GM12878 (cell line): ENCODE measurements at places on chromosomes 4 and X.

GRCh38 chr4:23697722-23698121, 192.1 kb downstream of the PPARGC1A start:
- no peak for DNase-seq

DNA sequence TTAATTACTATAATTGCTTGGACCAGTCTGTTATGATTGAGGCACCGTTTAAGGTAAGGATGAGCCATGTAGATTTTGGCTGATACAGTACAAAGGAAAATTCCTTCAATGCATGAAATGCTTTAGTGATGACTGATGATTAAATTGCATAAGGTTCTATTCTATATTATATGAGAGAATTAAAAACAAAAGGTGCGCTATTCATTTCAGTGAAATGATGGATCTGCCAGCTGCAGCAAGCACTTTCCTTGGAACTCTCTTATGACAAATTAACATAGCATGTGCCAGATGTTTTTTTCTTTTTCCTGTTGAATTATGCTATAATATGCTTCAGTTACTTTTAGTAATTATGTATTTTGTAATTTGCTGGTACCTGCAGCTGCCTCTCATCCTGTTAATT, 98.5 kb downstream of the JADE1 start:
- DNase-seq, result no peak

GRCh38 chr4:144342949-144343760, 202.6 kb upstream of the GYPA start:
- DNase-seq, result no peak

- DNase-seq, result no peak
Observed at GRCh38 chrX:130109429-130110378, 593 bp downstream of the ELF4 start.

DNA sequence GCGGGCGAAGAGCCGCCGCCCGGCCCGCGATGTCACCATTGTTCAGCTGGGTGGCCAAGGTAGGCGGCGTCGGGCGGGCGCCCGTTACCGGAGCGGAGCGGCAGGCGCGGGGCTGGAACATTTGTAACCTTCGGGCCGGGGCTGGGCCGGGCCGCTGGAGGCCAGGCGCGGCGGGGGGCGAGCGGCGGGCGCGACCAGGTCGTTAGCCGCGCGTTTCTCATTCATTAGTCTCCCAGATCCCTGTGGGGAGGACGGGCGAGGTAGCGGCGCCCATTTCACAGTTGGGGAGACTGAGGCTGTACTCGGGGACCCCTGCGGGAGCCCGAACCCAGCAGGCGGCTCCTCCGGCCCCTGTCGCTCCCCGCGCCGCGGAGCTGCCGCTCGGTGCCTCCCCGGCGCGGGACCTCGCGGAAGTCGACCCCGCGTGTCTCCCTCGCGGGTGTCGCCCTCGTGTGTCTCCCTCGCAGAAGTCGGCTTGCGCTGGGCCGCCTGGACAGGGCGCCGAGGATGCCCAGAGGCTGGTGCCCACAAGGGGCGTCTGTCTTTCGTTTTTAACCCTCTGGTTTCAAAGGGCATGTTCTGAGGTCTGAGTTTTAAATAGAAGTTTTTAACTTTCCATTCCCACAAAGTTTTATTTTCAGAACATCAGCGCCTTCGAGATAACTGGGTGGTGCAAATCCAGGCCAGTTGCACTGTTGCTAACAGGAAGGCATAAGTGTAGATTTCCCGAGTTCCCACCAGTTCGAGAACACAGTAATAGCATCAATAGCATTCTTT, 17.5 kb downstream of the PTTG2 start:
- peak; percentile 44 for DNase-seq

- DNase-seq, result no peak
Observed at GRCh38 chrX:43743100-43743822, 87.2 kb downstream of the MAOA start.

DNA sequence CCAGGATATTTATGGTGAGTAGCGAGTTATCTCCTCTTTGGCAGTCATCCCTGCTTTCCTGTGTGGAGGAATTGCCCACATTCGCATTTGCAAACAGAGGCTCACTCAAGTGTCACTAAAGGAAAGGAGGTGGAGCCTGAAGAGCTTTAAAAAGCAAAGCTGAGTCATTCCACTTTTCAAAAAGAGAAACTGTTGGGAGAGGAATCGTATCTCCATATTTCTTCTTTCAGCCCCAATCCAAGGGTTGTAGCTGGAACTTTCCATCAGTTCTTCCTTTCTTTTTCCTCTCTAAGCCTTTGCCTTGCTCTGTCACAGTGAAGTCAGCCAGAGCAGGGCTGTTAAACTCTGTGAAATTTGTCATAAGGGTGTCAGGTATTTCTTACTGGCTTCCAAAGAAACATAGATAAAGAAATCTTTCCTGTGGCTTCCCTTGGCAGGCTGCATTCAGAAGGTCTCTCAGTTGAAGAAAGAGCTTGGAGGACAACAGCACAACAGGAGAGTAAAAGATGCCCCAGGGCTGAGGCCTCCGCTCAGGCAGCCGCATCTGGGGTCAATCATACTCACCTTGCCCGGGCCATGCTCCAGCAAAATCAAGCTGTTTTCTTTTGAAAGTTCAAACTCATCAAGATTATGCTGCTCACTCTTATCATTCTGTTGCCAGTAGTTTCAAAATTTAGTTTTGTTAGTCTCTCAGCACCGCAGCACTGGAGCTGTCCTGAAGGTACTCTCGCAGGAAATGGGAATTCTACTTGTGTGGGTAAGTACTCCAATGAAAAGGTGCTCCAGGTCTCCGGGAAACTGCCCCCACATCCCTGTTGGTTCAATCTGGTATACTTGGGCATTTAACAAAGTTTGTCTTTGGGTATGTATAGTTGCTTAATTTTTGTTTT, at the start of gene EGF:
Gene EGF (plus strand): TSS at position 178 of the 890 bp plus-strand sequence. CDS start 453 bp downstream, at position 631.
- DNase-seq, result no peak
